ENCODE measurements at places on chromosomes 6 and 20.

- no peak for DNase-seq
Measured at GRCh38 chr20:34199183-34199582, 42.0 kb upstream of the ASIP start.

- no peak for DNase-seq
Measured at GRCh38 chr6:87281426-87281825, 41.0 kb upstream of the SMIM8 start.

- DNase-seq: peak; percentile 58
Measured at GRCh38 chr6:89412071-89413005, at the start of gene RRAGD. RRAGD (minus strand) TSS chr6:89412273; CDS start chr6:89411993, 280 bp downstream.

DNA sequence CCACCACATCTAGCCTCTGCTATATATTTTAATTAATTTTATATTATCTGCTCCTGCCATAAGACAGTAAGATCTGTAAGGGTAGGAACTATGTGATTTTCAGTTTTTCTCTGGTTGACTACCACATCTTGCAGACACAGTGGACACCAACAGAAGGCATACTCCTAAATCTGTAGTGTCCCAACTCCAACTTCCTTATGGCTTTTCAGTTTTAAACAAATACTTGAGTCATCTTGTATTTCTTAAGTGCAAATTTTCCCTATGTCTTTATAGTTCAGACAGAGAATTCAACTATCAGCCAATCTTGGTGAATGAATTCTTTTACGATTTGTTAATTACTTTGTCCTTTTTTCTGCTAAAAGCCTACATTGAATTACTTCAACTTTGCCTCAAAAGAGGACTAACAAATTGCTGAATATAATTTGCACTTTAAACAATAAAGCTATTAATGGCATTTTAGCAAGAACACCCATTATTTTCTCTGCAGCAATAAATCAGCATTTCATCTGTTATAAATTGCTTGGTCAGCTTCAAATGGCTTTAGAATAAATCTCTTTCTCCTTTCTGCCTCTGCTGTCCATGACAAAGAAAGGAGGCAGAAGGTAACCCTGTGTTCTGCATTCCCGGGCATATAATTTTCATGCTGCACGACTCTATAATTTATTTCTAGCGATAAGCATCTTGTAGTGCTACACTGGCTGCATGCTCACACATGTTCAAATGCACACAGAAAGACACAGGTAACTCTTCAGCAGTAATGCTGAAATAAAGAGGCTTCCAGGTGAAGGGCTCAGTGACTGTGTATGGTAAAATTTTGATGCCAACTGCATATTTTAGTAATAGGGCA, 144.8 kb downstream of the BACH2 start:
- no peak for DNase-seq

- no peak for DNase-seq
Measured at GRCh38 chr6:78749326-78749725, 118.0 kb upstream of the IRAK1BP1 start.

GRCh38 chr6:30167101-30167500, 3.8 kb downstream of the TRIM15 start:
- DNase-seq: peak; percentile 25

DNA sequence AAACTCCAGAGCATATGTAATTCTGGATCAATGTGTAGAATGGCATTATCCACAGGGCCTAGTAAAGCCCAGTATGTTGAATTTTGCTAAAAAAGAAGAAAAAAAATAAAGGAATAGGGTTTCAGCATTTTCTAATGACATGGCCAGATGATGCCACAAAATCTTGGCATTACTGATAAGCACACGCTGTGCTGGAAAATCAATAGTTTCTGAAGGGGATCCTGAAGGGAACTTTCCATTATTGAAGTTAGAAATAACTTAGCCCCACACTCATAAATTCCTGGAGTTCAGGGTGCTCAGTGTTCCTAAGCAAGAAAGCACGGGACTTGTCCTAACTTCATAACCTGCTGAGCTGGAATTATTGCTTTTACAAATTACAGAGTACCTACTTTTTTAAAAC, 10.8 kb downstream of the TENT5A start:
- no peak for DNase-seq

DNA sequence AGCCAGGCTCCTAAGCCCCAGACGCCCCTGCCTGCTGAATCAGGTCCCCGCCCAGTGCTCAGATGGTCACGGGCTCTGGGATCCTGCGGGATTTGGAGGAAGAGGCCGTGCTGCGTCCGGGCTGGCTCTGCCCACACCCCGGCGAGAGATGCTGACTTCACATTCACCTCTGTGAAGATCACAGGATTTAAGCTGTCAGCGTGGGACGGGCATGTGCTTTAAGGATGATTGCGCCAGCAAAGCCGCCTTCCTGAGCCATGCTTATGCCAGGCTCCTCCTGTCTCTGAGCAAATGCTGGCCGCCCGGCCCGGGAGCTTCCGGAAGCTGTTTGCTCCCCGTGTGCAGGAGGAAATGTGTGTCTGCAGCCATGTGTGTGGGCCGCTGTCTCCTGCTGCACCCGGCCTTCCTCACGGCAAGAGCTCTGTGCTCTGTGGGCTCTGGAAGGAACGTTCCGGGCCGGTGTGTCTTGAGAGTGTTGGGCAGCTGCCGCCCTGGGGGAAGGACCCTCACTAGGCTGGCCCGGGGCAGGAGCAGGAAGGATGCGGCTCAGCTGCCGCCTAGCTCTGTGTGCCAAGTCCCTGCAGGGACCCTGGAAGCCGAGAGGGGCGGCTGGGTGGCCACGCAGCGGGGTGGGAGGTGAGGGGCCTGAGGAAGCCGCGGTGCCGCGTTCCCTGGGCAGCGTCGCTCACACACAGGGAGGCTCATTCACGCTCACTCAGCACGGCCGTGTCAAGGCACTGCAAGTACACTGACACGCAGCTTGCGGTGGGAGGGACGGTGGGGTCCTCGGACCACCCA, 19.0 kb upstream of the BHLHE23 start:
- DNase-seq: no peak

- DNase-seq: no peak
Measured at GRCh38 chr6:107535626-107536025, 45.7 kb downstream of the SOBP start.

DNA sequence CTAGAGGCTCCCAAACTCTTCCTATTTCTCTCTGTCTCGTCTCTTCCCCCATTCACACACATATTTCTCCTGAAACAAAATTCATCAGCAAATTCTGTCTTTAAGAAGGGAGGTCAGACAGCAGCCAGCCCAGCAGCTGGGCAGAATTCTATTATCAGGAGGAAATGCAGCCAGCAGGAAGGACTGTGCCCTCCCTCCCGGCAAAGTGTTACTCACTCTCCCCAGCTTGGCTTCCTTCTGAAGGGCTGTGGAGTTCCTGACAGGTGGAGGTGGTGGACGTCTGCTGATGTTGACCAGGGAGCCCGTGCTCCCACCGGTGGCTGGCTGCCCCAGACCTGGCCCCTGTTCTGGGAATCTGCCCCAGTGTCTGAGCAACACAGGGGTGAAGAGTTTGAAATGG, 37.3 kb downstream of the KCNB1 start:
- no peak for DNase-seq

GRCh38 chr20:58522666-58523065, 7.5 kb upstream of the APCDD1L start:
- DNase-seq: no peak

DNA sequence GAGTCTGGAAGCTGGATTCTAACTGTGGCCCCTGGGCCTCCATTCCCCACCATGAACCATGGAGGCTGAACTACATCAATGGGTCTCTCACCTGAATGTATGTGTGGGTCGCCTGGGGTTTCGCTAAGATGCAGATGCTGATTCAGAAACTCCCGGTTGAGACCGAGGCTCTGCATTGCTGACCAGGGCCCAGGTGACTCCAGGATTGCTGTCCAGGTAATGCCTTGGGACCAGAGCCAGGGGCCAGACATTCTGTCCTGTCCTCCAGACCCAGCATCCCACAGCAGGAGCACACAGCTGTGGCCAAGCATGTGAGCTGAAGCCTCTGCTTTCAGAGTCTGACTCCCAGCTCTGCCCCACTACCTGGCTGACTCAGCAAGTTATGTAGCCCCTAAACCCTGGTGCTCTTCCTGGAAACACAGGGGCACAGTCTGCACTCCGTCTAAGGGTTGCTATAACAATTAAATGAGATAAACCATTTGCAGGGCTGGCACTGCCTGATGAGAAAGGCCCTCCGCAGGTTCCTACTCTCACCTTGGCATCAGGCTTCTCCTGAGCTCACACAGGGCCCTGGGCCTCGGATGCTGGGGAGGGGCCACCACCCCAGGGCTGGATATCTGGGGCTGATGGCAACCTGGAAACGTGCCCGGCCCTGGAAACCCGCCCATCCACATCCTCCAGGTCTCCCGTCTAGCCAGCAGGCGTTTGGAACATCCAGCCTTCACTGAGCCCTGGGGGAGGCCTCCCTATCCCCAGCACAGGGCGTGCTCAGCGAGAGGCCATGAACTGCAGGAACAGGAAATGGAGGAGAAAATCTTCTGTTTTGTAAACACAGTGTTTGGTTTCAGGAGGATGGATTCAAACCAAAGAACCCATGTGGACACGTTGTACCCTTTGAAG, 175.7 kb downstream of the DLL1 start:
- no peak for DNase-seq

DNA sequence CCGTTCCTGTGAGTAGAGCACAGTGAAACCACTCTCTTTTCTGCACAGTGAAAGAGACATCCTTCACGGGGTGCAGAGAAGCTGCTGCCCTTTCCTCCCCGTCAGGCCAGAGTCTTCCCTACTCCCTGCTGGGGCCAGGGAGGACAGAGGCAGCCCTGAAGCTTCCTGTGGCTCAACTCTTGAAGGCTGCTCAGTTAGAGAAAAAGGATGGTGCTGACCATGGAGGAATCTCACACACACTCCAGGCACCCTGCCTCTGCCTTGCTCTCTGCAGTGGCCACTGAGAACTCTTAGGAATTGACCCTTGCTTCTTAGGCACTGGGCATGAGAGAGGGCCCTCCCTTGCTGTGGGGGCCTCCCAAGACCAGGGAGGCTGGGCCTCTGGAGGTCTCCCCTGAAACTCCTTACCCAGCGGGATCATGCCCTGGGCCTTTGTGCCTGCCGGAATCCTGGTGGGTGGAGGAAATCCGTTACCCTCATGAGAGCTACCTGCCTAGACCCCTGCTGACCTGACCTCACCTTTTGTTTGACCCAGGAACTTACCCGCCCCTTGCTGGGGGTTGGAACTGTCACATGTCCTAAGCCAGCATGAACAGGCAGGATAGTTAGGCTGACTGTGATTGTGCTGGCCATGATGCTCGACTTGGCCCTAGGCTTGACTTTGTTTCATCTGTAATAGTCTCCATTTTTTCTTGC, 65.0 kb upstream of the CD93 start:
- DNase-seq: no peak

GRCh38 chr6:112591329-112591728, 244.2 kb downstream of the RFPL4B start:
- no peak for DNase-seq

DNA sequence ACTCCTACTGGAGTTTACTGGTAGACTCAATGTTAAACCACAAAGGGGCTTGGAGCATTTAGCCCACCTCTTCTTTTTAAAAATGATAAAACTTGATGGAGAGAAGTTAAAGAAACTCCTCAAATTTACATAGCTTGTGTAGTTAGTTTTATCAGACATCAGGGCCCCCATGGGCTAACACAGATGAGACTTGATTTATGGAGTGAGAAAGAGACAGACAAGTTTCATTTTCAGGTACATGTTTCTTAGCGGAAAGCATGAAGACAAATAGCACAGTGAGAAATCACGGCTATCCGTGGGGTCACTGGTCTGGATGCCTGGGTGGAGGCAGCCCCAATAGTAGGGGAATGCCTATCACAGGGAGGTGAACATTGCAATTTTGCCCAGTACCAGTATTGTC, 173.6 kb downstream of the TFAP2B start:
- DNase-seq: no peak

- no peak for DNase-seq
Measured at GRCh38 chr20:32312718-32313424, 35.4 kb downstream of the KIF3B start.

DNA sequence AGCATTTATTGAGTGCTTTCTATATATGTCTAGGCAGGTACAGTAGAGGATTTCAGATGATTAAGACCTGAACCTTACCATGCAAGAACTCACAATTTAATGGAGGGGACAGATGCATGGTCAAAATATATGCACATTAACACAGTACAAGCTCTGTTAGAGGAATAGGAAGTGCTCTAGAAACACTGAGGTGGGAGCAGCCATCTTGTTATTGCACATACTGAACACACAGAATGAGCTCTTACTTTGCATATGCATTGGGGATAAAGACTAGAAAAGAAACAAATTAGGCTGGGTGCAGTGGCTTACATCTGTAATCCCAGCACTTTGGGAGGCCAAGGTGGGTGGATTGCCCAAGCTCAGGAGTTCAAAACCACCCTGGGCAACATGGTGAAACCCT, 438.3 kb downstream of the UTRN start:
- DNase-seq: no peak

DNA sequence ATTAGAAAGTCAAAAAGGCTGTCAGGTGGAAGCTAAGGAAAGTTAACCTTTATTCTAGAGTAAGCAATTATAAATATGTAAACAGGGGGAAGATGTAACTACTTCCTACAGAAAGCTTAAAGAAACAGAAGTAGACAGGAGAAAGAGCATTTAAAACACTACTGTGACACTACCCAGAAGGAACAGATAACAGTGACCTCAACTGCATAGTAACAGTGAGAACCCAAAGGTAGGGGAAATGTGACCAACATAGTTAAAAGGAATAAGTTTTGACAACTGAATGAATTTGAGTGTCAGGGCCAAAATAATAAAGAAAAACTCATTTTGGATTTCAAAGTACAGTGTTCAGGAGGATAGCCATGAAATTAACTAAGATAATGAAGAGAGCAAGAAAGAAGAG, 43.5 kb downstream of the IBTK start:
- DNase-seq: no peak

- no peak for DNase-seq
Measured at GRCh38 chr20:48875914-48876240, 45.6 kb upstream of the ARFGEF2 start.

DNA sequence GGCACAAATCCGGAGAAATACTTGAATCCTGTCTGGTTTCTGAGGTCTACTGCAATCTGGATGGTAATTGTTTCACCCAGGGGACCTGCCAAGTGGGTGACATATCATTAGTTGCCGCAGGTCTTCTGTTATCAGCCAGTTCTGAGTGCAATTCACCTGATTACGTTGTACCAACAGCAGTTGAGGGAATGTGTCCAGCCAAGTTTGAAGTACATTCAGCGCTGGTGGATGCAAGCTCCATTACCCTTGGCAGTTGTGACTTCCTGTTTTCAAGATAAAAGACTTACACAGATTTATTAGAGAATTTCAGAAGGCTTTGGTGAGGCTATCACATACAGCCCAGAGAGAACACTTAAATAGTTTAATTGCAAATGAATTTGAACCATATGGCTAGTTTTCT, 42.8 kb downstream of the FNDC1 start:
- no peak for DNase-seq

DNA sequence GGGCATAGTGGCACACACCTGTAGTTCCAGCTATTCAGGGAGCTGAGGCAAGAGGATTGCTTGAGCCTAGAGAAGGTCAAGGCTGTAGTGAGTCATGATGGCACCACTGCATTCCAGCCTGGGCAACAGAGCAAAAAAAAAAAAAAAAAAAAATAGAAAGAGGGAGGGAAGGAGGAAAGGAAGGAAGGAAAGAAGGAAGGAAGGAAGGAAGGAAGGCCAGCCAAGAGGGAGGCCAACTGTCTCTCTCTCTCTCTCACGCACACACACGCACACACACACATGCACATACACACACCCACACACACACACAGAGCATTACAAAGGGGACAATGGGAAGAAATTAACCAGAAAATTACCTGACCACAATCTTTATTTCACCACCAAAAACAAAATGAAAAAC, 50.6 kb upstream of the COL9A1 start:
- no peak for DNase-seq

Measured in activated CD4-positive, alpha-beta T cell treated with anti-CD3 and anti-CD28 coated beads, Interleukin-2, amount 50 U/mL, for 16 hours (primary cell).